Activated T-helper 1 cell treated with anti-CD3 and anti-CD28 coated beads, Interleukin-12 subunit alpha, Interleukin-12 subunit beta, Interleukin-2, Interleukin-4 antibody, amounts not matched to agents 30 ng/mL and 10 ng/mL and 1 ng/mL, durations not matched to agents 14 hours and 24 hours and 36 hours (primary cell): ENCODE measurements at places on chromosomes 4 and X. TPM values are rescaled to one million over a fixed set of nuclear protein-coding genes. Genes with fewer than 3 reads are reported as not detected.

The NSG1 gene
- total RNA-seq: 0.18 and 0.27 TPM in 2 replicates

The HTN1 gene
- not detected in 2 replicates for total RNA-seq

The FGA gene
- not detected in 2 replicates for total RNA-seq

The PFKFB1 gene
- 0.39 and 0.93 TPM in 2 replicates for total RNA-seq

The TEX13B gene
- total RNA-seq: not detected in 2 replicates

- H3K4me1 ChIP-seq: no peaks in the 10 kb centered on the region
- peaks cover 4% of the 10 kb centered on the region for H3K36me3 ChIP-seq
- H3K27me3 ChIP-seq: no peaks in the 10 kb centered on the region
- no peak overlapping the region for H3K4me3 ChIP-seq
Observed at GRCh38 chrX:45614853-45615252, 414.2 kb upstream of the DIPK2B start.

- H3K4me3 ChIP-seq: no peak overlapping the region
- no peaks in the 10 kb centered on the region for H3K36me3 ChIP-seq
- no peak overlapping the region for H3K27ac ChIP-seq
- H3K27me3 ChIP-seq: no peaks in the 10 kb centered on the region
Observed at GRCh38 chrX:109294097-109294814, 187.6 kb downstream of the GUCY2F start.

DNA sequence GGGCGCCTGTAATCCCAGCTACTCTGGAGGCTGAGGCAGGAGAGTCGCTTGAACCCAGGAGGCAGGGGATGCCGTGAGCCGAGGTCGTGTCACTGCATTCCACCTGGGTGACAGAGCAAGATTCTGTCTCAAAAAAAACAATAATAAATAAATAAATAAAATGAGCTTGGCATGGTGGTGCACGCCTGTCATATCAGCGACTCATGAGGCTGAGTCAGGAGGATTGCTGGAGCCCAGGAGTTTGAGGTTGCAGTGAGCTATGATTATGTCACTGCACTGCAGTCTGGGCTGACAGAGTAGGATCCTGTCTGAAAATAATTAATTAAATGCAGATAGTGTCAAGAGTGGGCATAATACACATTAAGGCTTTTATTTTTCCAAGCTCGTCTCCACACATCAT, 77.5 kb downstream of the DHRSX start:
- H3K27ac ChIP-seq: no peak overlapping the region
- peaks cover 38% of the 10 kb centered on the region for H3K36me3 ChIP-seq
- H3K4me3 ChIP-seq: no peak overlapping the region
- no peaks in the 10 kb centered on the region for H3K27me3 ChIP-seq
- H3K4me1 ChIP-seq: no peaks in the 10 kb centered on the region

- H3K27ac ChIP-seq: no peak overlapping the region
- H3K4me1 ChIP-seq: peaks cover 45% of the 10 kb centered on the region
- H3K27me3 ChIP-seq: no peaks in the 10 kb centered on the region
- H3K36me3 ChIP-seq: peaks cover 30% of the 10 kb centered on the region
- no peak for DNase-seq
Observed at GRCh38 chr4:98573791-98574190, 84.6 kb downstream of the TSPAN5 start.

DNA sequence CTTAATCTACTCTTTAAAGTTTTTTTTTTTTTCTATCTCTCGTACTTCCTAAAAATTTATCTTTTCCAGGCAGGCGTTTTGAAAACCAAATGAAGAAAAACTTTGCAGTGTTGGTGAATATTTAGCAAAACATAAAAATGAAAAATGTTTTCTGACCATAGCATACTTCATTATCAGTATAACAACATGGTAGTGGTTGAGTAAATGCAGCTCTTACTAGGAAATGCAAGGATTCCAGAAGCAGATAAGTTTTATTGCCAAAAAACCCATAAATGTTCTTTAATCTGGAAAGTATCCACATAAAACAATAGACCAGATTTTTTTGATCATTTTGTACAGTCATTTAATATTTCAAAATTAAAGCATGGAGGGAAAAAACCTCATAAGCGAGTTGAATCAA, 136.9 kb upstream of the GUCY1A1 start:
- DNase-seq: no peak
- no peak overlapping the region for H3K4me3 ChIP-seq
- H3K4me1 ChIP-seq: no peaks in the 10 kb centered on the region
- no peaks in the 10 kb centered on the region for H3K36me3 ChIP-seq

- no peak overlapping the region for H3K4me3 ChIP-seq
- DNase-seq: no peak
- H3K4me1 ChIP-seq: no peaks in the 10 kb centered on the region
- no peaks in the 10 kb centered on the region for H3K27me3 ChIP-seq
Observed at GRCh38 chr4:162847945-162848549, 318.6 kb downstream of the NAF1 start.

GRCh38 chrX:138845786-138846185, 134.3 kb upstream of the FGF13 start:
- H3K4me3 ChIP-seq: no peak overlapping the region
- H3K27ac ChIP-seq: no peak overlapping the region
- DNase-seq: no peak

GRCh38 chr4:26931966-26932365, 71.3 kb downstream of the STIM2 start:
- peaks cover 18% of the 10 kb centered on the region for H3K4me1 ChIP-seq
- peaks cover 7% of the 10 kb centered on the region for H3K36me3 ChIP-seq
- no peak overlapping the region for H3K4me3 ChIP-seq
- no peak for DNase-seq

- H3K36me3 ChIP-seq: no peaks in the 10 kb centered on the region
- H3K4me1 ChIP-seq: peaks cover 16% of the 10 kb centered on the region
- no peak overlapping the region for H3K4me3 ChIP-seq
- H3K27me3 ChIP-seq: peaks cover 23% of the 10 kb centered on the region
Observed at GRCh38 chrX:49312176-49312575, 8.7 kb downstream of the GAGE10 start.

- DNase-seq: no peak
- H3K36me3 ChIP-seq: no peaks in the 10 kb centered on the region
- H3K4me3 ChIP-seq: no peak overlapping the region
- H3K27me3 ChIP-seq: no peaks in the 10 kb centered on the region
- H3K4me1 ChIP-seq: no peaks in the 10 kb centered on the region
Observed at GRCh38 chrX:87409113-87409841, 108.3 kb upstream of the KLHL4 start.
